ENCODE measurements at places on chromosomes 12 and 14.

GRCh38 chr14:70735043-70735442 lies 74.3 kb downstream of the MAP3K9 start:
- no peak for DNase-seq

DNA sequence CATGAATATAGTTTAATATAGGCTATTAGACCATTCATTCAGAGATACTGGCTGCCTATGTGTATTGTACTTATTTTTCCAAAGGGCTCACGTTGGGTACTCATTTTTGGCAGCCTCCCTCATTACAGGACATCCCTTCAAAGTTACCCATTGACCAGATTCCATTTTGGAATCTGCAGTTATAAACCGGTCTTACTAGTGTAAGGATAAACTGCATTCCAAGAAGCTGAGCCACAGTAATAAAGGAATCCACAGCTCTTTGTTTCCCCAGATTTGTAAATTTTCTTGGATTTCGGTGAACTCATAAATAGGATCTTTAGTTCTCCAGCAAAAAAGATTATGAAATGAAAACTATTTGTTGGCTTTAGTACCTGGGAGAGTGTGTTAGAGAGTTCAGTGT lies 18.9 kb upstream of the CFL2 start:
- DNase-seq: no peak

DNA sequence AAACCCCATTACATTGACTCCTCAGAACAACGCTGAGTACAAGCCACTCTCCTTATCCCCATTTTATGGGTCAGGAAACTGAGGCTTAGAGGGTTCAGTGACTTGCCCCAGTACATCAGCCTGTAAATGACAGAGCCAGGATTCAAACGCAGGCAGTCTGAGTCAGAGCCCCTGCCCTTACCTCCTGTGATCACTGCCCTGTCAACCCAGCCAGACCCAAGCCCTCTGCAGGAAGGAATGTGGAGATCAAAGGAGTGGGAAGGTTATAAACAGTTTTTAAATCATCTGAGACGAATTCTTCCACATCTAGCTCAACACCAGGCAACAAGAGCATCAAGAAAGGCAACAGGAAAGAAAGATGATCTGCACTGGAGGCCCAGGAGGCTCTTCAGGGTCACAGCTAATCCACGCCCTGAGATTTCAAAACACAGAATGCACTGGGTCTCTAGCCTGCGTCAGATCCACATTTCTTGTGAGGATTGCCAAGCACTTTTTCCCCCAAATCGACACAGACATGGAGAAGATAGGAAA lies 38.5 kb downstream of the SPTB start:
- DNase-seq: no peak

- DNase-seq: no peak
Measured at GRCh38 chr12:52473768-52474167, at the start of gene KRT6C. Gene KRT6C (minus strand): TSS chr12:52473805. CDS start chr12:52473737, 68 bp downstream.

GRCh38 chr12:94761559-94761958 lies 111.2 kb upstream of the TMCC3 start:
- no peak for DNase-seq

GRCh38 chr12:118145113-118145797 lies 9.3 kb downstream of the PEBP1 start:
- no peak for DNase-seq

DNA sequence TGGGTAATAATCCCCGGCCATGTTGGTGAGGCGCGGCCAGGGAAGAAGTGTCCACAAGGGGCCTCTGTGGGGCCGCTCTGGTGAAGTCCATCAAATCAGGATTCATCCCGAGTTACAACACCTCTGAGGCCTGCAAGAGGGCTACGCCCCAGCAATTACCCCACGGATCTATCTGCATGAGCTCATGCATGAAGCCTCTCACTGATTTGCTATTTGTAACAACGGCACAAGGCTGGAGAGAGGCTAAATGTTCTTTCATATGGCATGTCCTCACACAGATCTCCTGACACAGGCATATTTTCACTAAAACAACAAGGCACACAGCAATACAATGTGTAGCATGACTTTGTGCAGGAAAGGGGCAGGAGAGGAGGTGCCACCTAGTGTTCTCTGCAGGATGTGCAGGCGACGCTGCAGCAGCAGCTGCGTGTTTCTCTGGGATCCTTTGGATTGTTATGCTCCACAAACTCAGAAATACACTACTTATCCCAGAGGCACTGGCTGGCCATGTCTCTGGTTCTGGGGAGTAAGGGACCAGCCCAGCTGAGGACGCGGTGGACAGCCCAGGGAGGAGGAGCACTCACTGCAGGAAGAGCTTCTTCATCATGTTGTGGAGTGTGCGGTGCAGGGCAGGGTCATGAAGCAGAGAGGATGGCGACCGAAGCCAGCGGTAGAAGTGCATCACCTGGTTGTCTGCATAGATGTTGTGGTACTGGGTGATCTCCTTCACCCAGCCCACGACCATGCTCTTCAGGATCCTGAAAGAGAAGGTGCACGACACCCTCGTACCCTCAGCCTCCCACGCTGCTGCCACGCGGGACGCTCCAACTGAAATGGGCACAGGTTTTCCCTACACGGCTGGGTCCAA lies 20.2 kb downstream of the P2RX2 start:
- no peak for DNase-seq

- DNase-seq: no peak
Measured at GRCh38 chr14:57583396-57583795, 89.7 kb upstream of the CCDC198 start.

GRCh38 chr14:59067127-59067894 lies 121.2 kb upstream of the DAAM1 start:
- DNase-seq: peak; percentile 19
